ENCODE measurements at places on chromosomes 6 and 20. TPM values are rescaled to one million over a fixed set of nuclear protein-coding genes. Genes with fewer than 3 reads are reported as not detected.

DNA sequence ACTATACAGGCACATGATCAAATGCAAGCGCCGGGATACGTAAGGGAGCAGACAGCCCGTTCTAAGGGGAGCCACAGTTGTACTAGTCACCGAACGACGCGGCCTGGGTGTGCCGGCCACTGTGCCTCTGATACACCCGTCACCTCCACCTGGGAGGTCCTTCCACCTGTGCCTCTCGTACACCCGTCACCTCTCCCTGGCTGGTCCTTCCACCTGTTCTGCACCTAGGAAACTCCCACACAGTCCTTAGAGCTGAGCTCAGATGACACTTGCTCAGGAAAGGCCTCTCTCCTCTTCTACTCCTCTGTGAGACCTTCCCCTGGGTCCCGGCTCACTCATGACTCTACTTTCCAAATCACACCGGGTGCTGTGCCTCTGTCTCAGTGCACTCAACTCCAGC is 245.0 kb downstream of the TTLL2 start:
- no peak for DNase-seq

DNA sequence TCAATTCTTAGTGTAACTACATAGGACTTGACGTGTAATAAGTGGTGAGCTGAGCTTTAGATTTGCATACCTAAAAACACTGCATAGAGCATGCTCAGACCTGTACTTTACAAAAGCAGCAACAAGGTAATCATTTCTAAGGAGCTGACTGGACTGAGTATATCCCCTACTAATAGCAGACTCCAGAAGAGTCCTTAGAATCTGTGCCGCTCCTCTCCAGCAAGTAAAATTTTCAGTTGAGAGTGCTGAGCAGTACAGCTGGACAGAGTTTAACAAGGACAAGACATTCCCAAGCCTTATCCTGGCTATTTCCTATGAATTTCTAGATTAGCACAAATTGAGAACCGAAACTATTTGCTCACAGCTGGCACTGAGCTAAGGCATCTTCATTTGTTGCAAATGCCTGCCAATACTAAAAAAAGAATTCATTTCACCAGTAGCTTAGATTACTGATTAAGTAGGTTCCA is 26.1 kb upstream of the KLHL31 start:
- no peak for DNase-seq

DNA sequence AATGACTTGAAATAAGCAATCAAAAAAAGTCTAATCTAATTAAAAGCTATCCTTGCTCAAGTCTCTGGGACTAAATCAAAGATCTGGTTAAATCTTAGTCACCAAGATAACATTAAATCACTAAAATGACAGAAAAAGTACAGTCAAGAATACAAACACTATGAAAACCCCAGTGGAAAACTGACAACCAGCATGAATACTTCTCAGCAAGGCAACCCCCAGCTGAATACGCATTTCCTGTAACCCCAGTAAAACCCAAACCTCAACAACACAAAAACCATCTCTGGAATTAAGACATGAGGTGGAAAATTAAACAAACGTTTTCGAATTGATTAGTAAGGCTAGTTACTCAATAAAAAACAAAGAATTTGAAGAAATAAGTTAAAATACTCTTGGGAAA is 23.7 kb upstream of the ZC3H12D start:
- DNase-seq, result no peak

- DNase-seq, result no peak
Observed at GRCh38 chr6:15255909-15256395, 10.1 kb downstream of the JARID2 start.

GRCh38 chr6:73285674-73286283 is 22.8 kb upstream of the KHDC1 start:
- peak; percentile 42 for DNase-seq

GRCh38 chr6:7468382-7469081 is 72.9 kb upstream of the DSP start:
- DNase-seq, result peak; percentile 59

GRCh38 chr6:158472447-158472846 is 87.4 kb upstream of the TMEM181 start:
- DNase-seq, result no peak

- no peak for DNase-seq
Observed at GRCh38 chr6:100112855-100113508, 119.0 kb upstream of the MCHR2 start.

DNA sequence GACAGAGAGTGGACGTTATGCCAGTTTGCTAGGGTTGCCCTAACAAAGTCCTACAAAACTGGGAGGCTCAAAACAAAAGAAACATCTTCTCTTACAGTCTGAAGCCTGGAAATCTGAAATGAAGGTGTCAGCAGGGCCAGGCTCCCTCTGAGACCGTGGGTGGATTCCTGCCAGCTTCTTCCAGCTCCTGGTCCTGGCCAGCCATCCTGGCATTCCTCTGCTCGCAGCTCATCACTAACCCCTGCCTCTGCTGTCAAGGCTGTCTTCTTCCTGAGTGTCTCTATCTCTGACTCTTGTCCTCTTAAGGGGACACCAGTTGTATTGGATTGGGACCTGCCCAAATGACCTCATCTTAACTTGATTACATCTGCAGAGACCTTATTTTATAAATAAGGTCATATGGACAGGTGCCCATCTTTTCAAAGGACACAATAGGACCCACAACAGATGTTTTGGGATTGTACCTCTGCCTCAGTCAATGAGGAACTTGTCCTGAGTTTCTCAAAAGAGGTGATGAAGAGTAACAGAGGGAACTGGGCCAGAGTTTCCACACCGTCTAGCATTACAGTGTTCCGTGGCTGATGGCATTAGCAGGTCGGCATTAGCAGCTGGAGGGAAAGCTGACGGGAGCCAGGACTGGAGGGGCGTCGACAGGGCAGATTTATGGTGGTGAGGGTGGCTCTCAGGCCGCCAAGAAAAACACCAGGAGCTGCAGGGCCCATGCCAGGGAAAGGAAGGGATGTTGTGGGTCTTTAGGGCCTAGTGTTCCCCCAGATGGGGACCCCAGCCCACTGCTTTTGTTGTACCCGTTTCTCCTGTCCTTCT is 157.3 kb downstream of the TBXT start:
- DNase-seq, result no peak

DNA sequence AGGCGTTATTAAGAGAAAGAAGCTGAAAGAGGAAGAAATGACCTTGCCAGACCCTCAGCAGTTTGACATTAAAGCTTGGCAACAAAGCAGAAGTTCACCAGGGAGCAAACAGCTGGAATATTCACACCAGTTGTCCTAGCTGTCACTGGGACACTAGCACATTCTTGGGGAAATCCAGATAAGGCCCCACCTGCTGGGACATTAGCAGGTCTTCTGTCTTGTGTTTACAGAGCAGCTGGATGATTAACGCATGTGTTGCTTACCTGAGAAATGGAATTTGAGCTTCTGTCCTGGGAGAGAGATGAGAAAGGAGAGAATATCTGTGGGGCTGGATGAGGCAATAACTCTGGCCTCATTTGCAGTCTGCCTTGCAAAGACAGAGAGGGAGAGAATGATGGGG is 137.6 kb upstream of the RIN2 start:
- peak; percentile 72 for DNase-seq

DNA sequence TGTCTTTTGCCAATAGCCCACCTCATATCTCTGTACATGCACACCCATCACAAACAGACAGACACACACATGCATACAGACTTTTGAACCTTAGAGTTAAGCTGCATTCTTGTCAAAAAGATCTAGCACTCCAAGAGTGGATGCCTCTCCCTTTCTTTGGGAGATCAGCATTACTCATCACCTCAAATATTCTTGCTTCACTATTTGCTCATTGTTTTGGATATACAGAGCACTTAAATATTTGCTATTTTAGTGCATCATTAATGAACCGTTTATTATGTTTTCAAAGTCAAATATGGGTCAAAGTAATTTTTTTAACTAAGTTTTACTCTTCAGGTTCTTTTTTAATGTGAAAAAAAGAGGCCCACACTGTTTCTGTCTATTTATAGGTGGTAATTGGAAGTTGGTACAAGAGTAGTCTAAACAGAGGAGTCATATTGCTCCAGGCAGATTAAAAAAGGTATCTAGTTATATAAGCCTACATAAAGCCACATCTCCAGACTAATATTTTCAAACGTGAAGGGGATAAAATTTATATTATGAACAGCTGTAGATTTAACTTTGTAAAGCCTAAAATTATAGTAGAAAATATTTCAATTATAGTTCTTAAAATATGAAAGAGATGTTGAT is 102.6 kb downstream of the FLRT3 start:
- no peak for DNase-seq

DNA sequence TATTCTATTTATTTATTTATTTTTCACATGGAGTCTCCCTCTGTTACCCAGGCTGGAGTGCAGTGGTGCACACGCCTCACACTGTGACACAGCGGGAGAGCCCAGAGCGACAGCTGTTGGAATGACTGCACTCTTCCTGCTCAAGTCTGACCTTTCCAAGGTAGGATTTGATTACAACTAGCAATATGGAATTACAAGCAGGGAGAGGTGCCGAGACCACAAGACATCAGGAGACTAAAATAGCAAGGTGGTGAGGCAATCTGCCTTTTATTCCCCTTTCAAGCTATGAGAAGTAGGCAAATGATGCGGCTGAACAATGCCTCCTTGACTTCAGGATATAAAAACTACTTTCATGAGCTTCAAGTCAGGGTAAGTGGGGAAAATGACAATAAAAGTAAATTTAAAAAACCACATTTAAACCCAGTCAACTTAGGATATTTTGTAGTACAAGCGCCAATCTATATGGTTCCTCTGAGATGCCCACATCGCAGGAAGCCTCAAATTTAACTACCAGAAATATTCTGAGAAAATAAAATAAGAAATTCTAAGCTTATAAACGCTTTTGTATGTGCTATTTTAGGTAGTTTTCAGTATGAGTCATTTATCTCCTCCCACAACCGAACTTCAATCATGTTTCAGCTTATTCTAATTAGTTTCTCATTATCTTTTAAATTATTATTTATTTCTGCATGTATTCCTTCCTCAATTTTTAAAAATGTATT is 146.9 kb upstream of the SGK1 start:
- no peak for DNase-seq

GRCh38 chr6:73088138-73088813 is 137.0 kb downstream of the KHDC1L start:
- DNase-seq, result no peak

The FAM217A gene
- total RNA-seq, result not detected

DNA sequence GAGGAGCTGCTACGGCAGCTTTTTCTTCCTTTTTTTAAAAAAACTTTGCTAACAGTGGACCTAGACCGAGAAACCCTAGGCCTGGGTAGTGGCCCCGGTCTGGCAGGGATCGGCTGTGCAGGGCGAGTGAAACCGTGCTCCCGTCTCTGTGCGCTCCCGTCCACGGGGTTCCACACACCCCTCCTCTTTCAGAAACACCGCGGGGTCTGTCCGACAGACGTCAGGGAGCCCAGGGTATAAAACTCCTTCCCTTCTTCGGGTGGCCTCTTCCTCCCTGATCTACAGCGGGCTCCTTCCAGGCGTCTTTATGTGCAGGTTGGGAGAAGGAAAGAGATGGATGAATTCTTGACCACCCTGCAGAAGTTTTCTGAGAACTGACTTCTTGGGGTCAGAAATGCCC is 27.1 kb upstream of the SMOC2 start:
- no peak for DNase-seq

The MOXD1 gene
- 0.09 TPM for total RNA-seq

GRCh38 chr6:17867880-17868279 is 119.6 kb downstream of the KIF13A start:
- no peak for DNase-seq

GRCh38 chr6:160088069-160088783 is 33.4 kb upstream of the SLC22A1 start:
- no peak for DNase-seq

The TNXB gene
- total RNA-seq, result 3.9 TPM

- no peak for DNase-seq
Observed at GRCh38 chr6:144697369-144697760, 412.2 kb downstream of the UTRN start.

The PRKN gene
- not detected for total RNA-seq

GRCh38 chr6:11732036-11732631 is 46.5 kb downstream of the ADTRP start:
- DNase-seq, result no peak

DNA sequence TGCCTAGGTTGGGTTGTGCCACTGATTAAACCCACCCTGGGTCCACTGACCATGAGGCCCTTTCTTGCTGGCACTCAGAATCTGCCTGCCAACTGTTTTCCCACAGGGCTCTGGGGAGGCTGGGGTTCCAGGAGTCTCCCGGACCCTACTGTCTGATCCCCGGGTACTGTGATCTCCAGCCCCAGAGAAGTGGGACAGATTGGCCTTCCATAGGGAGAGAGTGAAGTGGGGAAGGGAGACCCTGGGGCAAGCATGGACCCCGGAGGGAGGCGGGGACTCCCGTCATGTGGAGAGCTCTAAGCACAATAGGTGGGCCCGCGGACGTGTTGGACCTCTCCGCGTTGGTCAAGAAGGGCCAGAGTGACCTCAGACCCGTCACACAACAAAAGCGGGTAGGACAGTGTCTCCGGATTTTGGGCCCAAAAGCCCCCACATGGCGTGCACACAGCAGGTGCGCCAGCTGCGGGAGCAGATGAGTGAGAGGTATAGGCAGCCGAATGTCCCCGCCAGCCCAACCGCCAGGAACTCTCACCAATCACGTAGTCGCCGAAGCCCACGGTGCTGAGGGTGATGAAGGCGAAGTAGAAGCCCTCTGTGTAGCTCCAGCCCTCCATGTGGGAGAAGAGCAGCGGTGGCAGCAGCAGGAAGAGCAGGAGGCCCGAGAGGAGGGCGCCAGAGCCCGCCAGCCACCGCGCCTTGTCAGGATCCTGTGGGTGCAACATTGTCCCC is 10.6 kb downstream of the KCNK17 start:
- DNase-seq, result no peak

DNA sequence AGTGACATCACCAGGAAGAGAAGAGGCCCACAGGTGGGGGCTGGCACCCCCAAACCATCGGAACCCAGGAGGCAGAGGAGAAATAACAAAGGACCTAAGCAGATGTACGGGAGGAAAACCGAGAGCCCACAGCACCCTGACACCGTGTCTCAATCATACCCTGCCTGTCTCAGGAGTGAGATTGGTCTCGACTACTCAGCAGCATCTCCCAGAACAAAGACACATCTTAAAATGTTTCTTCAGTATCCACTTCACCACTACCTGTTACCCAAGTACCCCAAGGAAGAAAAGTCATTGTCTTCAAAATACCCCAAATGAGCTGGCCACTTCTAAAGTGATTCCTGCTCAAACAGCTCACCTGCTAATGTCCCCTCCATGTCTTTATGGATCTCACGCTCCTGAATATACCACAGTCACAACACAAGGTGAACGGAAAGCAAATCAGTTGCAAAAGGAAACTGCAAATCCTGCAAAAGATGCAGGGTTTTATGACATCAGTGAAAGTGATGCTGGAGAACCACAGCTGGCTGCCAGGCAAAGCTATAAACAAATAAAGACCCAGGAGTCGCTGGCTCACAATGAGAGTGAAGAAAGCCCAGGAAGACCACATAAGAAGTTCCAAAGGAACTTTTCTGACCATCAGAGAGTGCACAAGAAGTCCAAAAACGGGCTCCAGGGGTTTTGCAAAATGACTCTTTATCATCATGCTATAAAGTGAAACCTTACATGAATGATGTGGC is 44.1 kb downstream of the PREX1 start:
- DNase-seq, result no peak

GRCh38 chr6:11710311-11710761 is 68.3 kb downstream of the ADTRP start:
- no peak for DNase-seq

The NMBR gene
- total RNA-seq, result not detected

DNA sequence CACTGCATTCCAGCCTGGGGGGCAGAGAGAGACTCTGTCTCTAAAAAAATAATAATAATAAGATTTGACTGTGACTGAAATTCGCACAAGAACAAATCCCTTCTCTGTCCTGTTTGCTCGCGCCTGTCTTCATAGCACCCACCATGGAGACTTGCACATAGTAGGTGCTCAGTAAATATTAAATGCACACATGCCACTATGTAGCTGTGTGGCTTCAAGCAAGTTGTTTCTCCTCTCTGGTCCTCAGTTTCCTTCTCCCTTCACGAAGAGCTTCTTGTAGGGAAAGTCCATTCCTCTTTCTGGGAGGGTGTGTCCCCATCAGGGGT is 15.4 kb upstream of the PTGIS start:
- no peak for DNase-seq
